ENCODE measurements at places on chromosomes 6 and 20.

GRCh38 chr6:145345094-145345493, 390.2 kb downstream of the EPM2A start:
- no peak for DNase-seq

GRCh38 chr6:72418495-72418894, 203.4 kb upstream of the KCNQ5 start:
- no peak for DNase-seq

GRCh38 chr20:43198607-43199006, 8.9 kb upstream of the PTPRT start:
- no peak for DNase-seq

DNA sequence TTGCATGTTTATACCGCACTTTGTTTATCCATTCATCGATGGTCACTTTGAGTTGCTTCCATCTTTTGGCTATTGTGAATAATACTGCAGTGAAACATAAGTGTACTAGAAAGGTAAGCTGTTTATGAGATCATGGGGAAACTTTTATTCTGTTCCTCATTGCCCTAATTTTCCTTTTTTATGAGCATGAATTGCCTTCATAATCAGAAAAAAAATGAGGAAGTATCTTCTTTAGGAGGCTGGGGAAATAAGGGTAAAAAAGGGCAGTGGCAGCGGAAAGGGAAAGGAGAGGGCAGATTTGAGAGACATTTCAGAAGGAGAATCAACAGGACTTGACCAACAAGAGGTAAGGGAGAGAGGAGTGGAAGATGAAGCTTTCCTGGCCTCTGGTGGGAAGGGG, 14.3 kb upstream of the SERINC3 start:
- no peak for DNase-seq

GRCh38 chr6:83314693-83315092, 116.2 kb downstream of the ME1 start:
- DNase-seq, result no peak

GRCh38 chr20:37256286-37256685, 5.3 kb downstream of the GHRH start:
- DNase-seq, result no peak

- DNase-seq, result no peak
Observed at GRCh38 chr6:169949511-169950097, 198.2 kb downstream of the ERMARD start.

GRCh38 chr6:110039981-110040383, 61.9 kb downstream of the GPR6 start:
- no peak for DNase-seq

GRCh38 chr6:85449818-85450759, at the start of gene NT5E:
NT5E (plus strand) TSS chr6:85450083; CDS start chr6:85450140, 57 bp downstream.
- DNase-seq, result no peak

DNA sequence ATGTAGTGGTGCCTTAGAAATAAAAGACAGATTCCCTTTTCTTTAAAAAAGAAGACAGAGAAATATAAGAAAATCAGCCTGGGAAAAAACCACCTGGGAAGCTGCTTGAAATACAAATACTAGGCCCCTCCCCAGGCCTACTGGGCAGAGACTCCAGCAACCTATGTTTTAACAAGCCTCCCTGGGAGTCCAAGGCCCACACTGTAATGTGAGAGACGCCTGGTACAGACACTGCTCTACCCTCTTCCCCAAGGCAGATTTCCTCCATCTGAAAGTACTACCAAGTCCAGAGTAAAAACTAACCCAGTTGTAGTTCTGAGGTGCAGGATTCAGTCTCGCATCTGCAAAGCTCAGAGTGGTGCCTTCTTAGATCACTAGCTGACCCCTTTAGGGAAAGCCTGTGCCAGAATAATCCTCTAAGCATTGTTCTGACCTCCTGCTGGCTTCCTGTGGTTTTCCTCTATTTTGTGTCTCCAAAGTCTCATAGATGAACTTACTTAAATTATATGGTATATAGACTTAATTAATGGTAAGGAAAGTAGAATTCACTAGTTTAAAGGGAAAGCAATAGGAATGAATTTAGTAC, 270.2 kb upstream of the SLC35B3 start:
- no peak for DNase-seq

GRCh38 chr6:142945049-142945445, at the start of gene HIVEP2:
HIVEP2 (minus strand) TSS chr6:142945176; CDS start chr6:142774738, 170,438 bp downstream.
- peak; percentile 86 for DNase-seq

- DNase-seq, result no peak
Observed at GRCh38 chr6:49730251-49730650, 13.9 kb downstream of the CRISP3 start.

GRCh38 chr20:7702141-7702540, 238.1 kb downstream of the HAO1 start:
- no peak for DNase-seq

DNA sequence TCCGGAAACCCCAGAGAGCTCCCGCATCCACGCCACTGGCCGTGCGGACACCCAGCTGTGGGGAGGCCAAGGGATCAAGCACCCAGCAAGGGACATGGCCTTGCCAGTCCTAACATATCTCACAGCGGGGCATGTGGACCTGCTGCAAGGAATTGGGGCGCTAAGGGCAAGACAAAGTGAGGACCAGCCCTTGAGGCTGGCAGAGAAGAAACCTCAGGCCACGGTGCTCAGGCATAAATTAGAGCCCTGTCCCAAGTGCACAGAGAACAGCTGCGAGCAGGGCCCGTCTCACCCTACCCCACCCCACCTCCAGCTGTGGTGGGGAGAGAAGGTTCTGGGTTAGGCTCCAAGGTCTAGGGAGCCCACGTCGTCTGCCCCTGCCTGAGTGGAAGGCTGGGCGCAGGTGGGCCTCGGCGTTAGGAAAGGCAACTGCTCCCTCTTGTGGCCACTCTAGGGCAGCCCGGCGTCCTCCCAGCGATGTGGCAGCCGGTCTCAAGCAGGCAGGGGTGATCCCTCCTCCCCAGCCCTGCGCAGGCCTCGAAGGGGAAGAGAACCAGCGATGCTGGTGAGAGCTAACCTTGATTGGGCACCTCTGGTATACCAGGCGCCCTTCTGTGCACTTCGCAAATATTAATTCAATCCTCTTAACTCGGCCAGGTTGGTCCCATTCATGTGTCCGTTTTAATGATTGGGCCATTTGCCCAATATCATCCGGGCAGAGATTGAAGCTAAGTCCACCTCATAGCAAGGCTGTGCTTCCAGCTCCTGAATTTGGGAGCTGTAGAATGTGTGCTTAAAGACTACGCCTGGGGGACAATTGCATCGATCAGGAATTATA, 235.8 kb downstream of the NFATC2 start:
- DNase-seq, result peak; percentile 64

DNA sequence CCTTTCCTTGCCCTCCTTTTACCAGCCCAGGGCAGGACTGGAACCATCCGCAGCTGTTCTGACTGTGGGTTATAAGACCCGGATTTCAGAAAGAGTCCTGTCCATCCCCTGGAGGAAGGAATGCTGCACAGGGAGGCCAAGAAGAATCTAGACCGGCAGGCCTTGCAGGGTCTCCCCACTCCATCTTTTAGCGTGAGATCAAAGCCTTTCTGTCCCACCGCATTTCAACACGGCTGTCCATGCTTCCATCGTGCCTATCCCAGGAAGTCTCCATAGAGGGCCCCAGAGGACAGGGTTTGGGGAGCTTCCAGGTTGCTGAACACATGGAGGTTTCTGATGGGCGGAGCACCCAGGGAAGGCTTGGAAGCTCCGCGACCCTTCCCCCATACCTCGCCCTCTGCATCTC, 79.3 kb upstream of the AGPAT4 start:
- DNase-seq, result no peak

GRCh38 chr6:26055719-26056582, 31.3 kb upstream of the HFE start:
- peak; percentile 87 for DNase-seq

GRCh38 chr6:17405944-17406245, 12.5 kb downstream of the CAP2 start:
- no peak for DNase-seq

GRCh38 chr6:48471326-48471725, 360.3 kb upstream of the PTCHD4 start:
- DNase-seq, result no peak

GRCh38 chr20:61516346-61517208, 264.5 kb downstream of the CDH4 start:
- DNase-seq, result no peak

DNA sequence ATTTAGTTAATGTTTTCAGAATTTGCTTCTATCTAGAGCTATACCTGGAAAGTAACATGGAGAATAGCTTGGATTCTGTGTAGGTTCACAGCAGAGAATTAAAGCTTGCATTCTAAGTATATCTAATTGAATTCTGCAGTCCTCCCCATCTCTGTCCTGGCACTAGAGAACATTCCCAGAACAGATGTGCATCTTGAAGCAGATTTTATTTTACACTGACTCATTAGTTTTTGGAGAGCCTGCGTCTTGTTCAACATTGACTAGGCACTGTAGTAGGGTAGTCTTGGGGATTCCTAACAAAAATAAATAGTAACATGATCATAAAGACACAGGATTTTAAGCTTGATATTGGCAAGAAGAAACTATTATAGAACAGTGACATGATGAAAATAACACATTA, 36.2 kb upstream of the BAG2 start:
- no peak for DNase-seq

DNA sequence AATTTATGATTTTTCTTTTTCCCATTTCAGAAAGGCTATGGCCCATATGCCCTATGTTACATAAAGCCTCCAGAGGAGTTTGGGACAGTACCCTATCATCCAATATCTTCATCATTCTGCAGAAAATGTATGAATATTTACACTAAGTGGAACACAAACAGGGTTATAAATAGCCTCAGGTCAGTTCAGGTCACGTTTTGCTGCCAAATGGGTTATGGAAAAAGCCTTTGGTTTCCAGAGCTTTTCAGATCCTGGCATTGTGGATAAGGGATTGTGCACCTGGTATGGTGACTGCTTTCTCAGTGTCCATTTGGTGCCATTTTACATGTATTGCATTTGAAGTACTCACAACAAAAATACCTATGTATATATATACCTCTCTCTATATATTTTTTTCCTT, 29.4 kb downstream of the UTRN start:
- no peak for DNase-seq

- no peak for DNase-seq
Observed at GRCh38 chr20:62437927-62438326, 10.6 kb upstream of the RBBP8NL start.

DNA sequence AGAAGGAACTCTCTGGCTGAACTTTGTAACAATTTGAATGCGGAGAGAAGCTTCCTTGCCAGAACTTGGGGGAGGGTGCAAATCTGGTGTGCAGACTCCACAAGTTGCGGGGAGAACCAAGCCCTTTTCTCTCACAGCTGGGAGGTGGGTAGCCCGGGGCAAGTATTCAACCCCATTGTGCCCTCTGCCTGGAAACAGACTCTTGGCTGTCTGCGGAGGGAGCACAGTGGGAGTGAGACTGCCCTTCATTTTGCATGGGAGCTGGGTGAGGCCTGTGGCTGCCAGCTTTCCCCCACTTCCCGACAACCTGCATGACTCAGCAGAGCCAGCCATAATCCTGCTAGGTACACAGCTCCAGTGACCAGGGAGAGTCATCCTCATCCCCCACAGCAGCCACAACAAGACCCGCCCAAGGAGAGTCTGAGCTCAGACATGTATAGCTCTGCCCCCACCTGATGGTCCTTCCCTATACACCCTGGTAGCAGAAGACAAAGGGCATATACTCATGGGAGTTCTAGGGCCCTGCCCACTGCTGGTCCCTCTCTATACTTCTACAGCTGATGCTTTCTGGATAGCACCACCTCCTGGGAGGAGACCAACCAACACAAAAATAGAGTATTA, 29.4 kb upstream of the TPD52L1 start:
- DNase-seq, result no peak

GRCh38 chr6:144823131-144823530, 538.0 kb downstream of the UTRN start:
- DNase-seq, result no peak

DNA sequence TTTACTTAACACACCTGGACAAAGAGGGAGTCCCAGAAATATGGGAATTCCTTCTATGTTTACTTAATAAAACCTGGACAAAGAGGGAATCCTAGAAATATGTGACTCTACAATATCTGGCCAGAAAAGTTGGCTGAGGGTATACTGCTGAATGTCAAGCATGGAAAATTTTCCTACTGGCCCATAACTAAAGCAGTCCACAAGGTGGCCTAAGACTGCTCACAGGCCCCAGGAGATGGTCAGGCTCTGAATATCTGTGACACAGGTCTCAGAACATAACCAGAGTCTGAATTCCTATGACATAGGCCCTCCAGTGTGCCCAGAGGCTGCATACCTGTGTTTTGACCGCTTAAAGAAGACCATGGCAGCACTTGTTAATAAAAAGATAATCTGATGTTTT, 578.2 kb upstream of the NRSN1 start:
- DNase-seq, result no peak

DNA sequence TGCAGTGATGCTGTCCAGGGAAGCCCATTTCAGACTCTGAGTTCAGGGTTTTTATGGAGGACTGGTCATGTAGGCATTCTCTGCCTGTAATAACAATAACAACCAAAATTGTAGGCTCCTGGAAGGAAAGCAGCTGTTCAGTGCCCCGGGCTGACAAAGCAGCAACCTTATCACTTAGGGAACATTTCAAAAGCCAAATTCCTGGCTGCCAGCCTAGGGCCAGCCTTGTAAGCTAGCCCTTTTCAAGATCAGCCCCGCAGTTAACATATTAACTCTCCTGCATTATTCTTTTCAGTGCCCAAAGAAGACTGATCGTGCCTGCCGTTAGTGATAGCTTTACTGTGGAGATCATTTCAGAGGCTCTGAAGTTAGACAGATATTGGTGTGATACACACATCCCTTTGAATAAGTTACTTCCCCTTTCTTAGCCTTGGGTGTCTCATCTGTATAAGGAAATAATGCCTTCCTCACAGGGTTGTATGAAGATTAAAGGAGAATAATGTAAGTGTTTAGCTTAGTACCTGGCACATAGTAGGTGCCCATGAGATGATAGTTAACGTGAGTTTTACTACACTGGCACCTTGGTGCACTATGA, 44.1 kb downstream of the CTNNBL1 start:
- no peak for DNase-seq

DNA sequence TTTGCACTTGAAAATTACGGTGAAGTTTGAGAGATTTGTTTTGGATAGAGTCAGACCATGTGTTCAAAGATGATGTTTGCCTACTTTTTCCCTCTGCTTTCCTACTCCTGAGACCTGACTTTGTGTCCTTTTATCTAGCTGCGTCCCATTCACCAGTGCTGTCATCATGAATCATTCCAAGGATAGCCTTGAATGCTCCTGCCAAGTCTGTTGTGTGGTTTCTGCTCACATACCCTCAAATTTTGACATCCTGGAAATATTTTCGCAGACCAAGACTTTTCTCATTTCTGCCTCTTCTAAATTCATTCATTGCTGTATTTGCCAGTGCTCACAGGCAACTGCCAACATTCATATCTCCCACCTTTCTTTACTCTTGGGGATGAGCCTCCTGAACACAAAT, 175.9 kb upstream of the SCGN start:
- DNase-seq, result no peak

- no peak for DNase-seq
Observed at GRCh38 chr20:33301192-33301930, 18.3 kb downstream of the BPIFB1 start.

Measured in NK-92 treated with Interleukin-12 subunit alpha and Interleukin-12 subunit beta, amount 100 ng/mL, for 24 hours (cell line).